RPMI7951 (cell line): ENCODE measurements at places on chromosomes 11 and 22. TPM values are rescaled to one million over a fixed set of nuclear protein-coding genes. Genes with fewer than 3 reads are reported as not detected.

The TUT1 gene
- total RNA-seq: 4.7 and 5.3 TPM in 2 replicates

The JAML gene
- total RNA-seq: not detected in 2 replicates

The KDM4D gene
- 2.1 and 3.0 TPM in 2 replicates for total RNA-seq

The TMEM191B gene
- not detected in 2 replicates for total RNA-seq

The TKFC gene
- 12.2 and 16.1 TPM in 2 replicates for total RNA-seq

The ASCL2 gene
- total RNA-seq: not detected in 2 replicates

The TEX54 gene
- total RNA-seq: not detected in 2 replicates

The ACCS gene
- total RNA-seq: 2.1 and 2.5 TPM in 2 replicates

The EED gene
- total RNA-seq: 23.1 and 27.6 TPM in 2 replicates

The CSTF3 gene
- 19.6 and 27.5 TPM in 2 replicates for total RNA-seq

The CASP12 gene
- not detected in 2 replicates for total RNA-seq

The VPREB1 gene
- total RNA-seq: not detected in 2 replicates

The FAU gene
- total RNA-seq: 366 and 448 TPM in 2 replicates

The MUC6 gene
- total RNA-seq: under 0.01 and 0.10 TPM in 2 replicates

The CATSPERZ gene
- total RNA-seq: 0.68 and 1.7 TPM in 2 replicates
